ENCODE measurements at places on chromosomes 16 and 17.

DNA sequence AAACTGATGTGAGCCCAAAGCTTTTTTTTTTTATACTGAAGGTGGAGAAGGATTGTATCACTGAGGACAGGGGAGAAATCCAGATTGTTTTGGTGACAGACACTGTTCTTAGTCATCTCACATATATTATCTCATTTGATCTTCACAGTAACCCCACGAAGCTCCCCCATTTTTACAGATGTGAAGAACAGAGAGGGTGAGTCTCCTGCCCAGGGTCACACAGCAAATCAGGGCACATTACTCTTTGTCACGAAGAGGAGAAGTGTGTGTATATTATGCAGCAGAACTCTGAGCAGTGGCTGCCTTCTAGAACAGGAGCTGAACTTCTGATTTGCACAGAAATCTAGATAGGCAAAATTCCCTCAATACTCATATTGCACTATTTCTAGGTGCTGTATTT is 504.3 kb downstream of the XYLT1 start:
- DNase-seq: no peak

DNA sequence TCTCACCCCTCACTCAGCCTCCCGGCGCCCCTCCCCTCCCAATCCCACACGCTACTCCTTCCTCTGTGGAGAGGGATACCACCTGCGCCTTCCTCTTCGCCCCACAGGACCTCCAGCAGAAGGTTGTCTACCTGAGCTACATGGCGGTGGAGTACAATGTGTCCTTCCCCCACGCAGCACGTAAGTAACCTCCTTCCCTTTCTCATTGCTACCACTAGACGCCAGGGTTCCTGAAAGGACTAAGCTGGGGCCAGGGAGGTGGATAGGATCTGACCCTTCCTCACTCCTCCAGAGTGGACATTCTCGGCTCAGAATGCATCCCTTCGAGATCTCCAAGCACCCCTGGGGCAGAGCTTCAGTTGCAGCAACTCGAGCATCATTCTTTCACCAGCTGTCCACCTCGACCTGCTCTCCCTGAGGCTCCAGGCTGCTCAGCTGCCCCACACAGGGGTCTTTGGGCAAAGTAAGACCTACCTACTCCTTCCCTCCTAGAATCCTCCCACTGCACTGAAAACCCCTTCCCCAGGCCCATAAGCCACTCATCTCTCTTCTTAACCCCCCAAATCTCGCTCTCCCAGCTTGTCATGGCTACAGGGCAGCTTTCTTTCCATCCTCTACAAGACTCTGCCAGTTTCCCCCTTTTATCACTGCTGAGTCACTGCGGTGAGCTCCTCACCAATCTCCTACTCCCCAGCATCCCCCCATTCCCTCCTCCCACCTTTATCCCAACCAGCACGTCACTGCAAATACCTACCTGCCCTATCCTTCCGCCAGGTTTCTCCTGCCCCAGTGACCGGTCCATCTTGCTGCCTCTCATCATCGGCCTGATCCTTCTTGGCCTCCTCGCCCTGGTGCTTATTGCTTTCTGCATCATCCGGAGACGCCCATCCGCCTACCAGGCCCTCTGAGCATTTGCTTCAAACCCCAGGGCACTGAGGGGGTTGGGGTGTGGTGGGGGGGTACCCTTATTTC is 1.5 kb downstream of the CD68 start:
- no peak for DNase-seq

DNA sequence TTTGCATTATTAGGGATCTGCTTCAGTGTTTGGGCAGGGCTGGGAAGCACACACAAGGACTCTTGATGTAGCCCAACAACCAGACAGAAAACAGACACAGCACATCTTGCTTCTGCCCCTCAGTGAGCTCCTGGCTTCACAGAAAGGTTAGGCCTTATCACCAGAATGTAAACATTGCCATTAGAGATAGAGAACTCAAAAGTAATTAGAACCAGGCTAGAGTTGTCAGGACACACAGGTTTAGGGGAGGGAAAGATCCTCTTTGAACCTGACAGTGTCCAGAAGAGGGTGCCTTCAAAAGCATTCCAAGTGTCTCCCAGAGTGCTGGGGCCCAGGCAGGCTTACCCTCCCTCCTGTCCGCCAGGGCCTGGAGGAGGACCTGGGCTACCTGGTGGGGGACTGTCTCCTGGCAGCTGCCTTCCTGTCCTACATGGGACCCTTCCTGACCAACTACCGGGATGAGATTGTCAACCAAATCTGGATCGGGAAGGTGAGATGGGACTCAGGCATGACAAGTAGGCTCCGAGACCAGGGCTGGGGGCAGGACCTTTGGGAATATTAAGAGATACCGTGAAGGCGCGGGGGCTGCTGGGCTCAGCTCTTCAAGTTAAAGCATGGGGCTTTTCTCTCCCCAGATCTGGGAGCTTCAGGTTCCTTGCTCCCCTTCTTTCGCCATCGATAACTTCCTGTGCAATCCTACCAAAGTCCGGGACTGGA is 16.9 kb upstream of the KDM6B start:
- DNase-seq: no peak

- DNase-seq: peak; percentile 74
These were observed 35.1 kb downstream of the IGF2BP1 start for GRCh38 chr17:49031965-49032928.

Measured in NCI-H345 (cell line).